Right lung (tissue), 10 donors: ENCODE measurements at places on chromosomes 2 and 18. TPM values are rescaled to one million over a fixed set of nuclear protein-coding genes. Genes with fewer than 3 reads are reported as not detected.
A peak's percentile ranks its signal among the peaks of the same experiment; 100 is the strongest.

The AFF3 gene
- polyA plus RNA-seq = 19.0 TPM

The GNAL gene
- 3.0 TPM for polyA plus RNA-seq

The DAPL1 gene
- not detected for polyA plus RNA-seq

The SELENOI gene
- polyA plus RNA-seq = 16.3 TPM

The PREB gene
- 43.0 TPM for polyA plus RNA-seq

The PARD6G gene
- polyA plus RNA-seq = 20.4 TPM

The SERPINB11 gene
- not detected for polyA plus RNA-seq

The SLC1A4 gene
- 7.9 TPM for polyA plus RNA-seq

The PLEK gene
- polyA plus RNA-seq = 9.5 TPM

The NCKAP5 gene
- 15.1 TPM for polyA plus RNA-seq

The CENPA gene
- 29.0 TPM for polyA plus RNA-seq

The SERPINB4 gene
- not detected for polyA plus RNA-seq

The CCDC74B gene
- polyA plus RNA-seq = 4.7 TPM

The YIPF4 gene
- 43.2 TPM for polyA plus RNA-seq

GRCh38 chr2:206217166-206217565 lies 57.3 kb upstream of the ZDBF2 start:
- no peak for DNase-seq

DNA sequence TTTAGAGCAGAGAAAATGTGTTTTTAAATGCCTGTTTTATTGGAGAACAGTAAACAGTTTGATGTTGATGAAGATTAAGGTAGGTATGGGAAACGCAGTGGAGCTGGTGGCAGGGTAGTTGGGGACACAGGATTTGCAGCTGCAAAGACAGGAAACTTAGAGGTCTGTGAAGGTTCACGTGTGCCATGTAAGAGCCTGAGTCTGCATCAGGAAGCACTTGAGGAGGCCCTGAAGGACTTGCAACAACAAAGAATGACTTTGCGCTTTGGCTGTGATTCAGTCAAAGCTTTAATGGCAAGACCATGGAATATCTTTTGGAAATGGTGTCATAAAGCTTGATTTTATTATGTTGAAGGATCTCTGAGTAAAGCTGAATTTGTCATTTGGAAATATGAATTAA lies 347.6 kb upstream of the KCNJ3 start:
- DNase-seq = no peak

DNA sequence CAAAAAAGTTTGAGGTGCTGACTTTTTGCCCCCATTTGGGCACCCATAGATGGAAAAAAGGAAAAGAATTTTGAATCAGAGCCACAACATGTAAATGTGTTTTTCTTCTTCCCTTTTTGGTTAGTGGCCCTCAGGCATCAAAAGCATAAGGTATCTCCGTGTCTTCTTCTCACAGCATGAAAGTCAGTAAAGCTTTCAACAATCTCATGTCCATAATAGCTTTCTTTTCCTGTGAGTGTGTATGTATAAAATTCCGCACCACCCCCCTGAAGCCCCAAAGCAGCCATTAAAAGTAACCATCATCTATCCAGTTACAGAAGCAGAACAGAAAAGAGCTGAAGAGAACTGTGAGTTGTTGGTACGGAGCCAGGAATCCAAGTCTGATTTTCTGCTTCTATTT lies 1539.7 kb upstream of the ACVR2A start:
- no peak for DNase-seq

GRCh38 chr2:7018282-7018701 lies 101.1 kb downstream of the RNF144A start:
- no peak for DNase-seq

GRCh38 chr2:152173831-152174230 lies 1.7 kb downstream of the STAM2 start:
- no peak for DNase-seq

DNA sequence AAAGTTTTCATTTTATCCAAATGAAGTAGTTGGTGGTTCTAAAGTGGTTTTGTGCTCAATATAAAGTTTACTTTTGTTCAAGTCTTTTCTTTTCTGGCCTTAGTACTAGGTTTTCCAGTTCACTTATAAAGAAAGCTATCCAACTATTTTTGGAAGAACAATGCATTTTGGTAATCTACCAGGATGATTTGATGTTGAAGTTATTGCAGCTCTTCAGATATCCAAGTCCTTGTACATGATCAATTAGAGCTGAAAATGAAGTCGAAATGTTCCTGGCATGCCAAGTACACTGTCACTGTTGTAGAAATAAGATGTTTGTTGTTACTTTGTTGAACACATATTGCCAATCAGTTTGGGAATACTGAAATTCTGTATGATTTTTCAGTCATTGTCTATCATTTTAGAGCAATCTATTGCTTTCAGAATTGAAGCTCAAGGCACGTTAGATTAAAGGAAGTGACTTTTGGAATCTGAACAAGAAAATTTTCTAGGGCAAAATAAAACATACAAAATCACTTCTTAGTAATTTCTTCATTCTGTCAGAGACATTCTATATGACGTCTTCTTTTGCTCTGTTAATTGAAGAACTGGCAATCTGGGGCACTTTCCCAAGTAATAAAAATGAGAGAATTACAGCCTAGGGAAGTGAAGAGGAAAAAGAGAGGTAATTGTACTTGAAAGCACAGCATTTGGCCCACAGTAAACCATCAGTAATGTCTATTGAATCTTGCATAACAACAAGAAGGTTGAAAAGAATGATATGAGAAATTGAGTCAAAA lies 232.3 kb downstream of the MREG start:
- DNase-seq = no peak

DNA sequence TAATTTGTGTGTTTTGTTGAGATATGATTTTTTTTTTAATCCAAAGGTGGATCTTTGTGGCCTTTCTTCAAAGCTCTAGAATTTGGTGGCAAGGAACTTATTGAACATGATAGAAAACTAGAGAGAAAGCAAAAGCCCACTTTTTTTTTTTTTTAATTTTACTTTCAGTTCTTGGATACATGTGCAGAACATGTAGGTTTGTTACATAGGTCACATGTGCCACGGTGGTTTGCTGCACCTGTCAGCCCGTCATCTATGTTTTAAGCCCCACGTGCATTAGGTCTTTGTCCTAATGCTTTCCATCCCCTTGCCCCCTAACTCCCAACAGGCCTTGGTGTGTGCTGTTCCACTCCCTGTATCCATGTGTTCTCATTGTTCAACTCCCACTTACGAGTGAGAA lies 135.9 kb downstream of the RHBDD1 start:
- DNase-seq = no peak

- no peak for DNase-seq
These were observed 14.4 kb downstream of the ADCYAP1 start for GRCh38 chr18:919078-919477.

DNA sequence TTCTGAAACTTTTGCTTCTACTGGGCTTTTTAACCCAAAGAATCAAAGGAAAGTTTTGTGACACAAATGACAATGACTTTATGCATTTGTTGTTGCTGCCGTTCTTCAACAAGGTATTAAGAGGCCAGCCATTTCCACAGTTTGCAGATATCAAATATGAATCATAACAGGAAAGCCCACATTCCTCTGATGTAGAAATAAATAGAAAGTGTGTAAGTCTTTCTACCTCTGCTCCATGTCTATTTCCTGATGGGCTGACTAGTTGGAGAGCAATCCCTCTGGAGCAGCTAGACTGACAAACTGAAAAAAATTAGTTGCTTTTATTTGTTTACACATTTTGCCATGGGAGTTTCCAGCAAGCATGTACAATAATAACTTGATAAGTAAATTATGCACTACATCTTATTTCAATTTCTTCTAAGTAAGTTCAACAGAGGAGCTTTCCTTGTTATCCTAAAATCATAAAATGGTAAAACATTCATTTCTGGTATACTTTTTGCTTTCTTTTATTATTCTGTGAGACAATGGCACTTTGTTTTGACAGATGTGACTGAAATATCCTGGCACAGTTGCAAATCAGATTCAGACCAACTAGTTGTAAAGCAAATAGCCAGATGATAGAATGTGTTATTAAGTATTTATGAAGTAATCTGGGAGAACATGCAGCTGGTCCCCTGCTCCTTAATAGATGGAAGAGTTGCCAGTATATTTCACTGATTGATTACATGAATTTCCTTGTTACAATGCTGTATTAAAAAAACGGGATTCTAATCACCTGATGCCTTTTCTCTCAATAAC lies 266.7 kb downstream of the METTL4 start:
- peak; percentile 45 for DNase-seq

GRCh38 chr2:215998636-215999035 lies 14.7 kb downstream of the MREG start:
- DNase-seq = no peak

GRCh38 chr2:26503231-26503880 lies 25.4 kb upstream of the OTOF start:
- peak; percentile 66 for DNase-seq

GRCh38 chr2:86225581-86225980 lies 26.3 kb downstream of the MRPL35 start:
- DNase-seq = no peak

DNA sequence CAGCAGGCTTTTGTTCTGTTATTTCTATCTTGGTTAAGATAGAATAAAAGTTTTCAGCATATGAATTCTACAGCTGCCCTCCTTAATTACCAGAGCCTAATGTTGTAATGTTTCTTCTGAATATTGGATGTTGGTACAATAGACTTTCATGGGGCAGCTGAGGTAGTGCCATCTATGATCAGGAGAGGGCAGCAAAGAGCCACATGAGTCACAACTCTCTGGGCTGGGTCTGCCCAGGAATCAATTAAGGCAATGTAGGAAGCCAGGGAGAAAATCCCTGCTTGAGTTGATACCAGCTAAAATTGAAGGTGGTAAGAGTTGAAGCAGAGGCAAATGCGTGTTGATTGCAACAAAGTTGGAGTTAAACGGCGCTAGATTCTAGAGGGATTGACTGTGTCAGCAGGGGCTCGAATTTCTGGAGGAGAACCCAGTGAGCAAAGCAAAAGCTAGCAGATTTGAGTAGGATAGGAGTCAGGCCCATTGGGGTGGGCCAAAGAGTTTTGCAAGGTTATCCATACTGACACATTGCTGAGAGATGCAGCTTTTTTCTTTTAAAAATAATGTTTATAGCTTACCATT lies 10.6 kb upstream of the MC5R start:
- peak; percentile 53 for DNase-seq

DNA sequence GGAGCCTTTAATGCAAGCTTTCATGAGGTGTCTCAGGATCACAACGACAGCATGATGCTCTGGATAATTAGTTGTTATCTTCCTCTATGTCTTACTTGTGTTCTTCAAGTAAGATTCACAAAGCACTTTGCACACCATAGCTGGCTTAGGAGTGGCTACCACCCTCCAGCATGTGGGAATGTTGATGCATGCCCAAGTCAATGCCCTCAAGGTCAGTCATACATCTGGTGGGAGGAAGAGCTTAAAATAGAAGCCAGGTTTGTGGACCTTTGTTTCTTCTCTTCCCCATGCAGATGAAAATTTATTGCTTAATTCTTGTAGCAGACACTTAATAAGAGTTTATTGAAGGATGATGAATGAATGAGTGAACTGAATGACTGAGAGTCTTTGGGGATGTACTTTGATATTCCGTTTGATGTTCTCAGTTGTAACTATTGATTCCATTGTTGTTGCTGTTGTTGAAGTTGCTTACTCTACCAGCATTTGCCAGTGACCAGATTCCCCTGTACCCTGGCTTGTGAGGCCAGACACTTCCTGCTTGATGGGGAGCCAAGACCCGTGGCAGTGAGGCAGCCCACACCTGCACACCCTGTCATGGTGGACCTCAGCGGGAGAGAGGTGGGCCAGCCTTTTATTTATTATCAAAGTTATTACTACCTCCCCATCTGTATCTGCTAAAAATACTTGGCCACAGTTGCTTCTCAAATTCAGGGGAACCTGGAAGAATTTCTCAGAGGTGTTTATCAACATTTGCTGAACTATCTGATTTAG lies 137.8 kb downstream of the LAMA3 start:
- no peak for DNase-seq

DNA sequence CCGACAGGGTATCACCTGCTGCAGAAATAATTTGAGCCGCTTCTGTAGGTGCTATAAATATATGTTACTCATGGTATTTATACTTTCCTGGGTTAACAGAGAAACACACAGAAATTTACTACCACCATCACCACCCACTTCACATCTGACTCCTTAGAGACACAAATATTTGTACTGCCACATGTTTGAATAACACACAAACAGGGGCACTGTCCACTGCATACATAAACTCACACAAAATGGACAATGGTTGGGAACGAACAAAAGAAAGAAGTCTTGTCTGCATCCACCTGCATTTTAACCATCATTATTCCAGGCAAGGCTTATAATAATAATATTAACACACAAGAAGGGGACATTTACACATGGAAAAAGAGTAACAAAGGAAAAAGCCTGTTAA lies 24.0 kb downstream of the IMMT start:
- no peak for DNase-seq

DNA sequence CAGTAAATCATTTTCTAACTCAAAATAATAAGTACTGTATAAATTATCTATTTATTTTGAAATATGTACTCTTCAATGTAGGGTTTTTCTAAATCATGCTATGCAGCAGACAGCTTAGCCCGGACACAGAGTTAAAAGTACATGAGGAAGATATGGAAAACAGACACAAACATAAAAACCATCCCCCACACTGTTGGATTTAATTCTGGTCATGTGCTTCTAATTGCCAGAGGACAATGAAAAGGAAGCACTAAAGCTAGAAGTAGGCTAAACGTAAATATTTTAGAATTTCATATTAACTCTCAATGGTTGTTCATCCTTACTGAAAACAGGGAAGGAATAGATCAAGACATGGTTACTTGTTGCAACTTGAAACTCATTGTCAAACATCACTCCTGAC lies 420.7 kb downstream of the ERBB4 start:
- no peak for DNase-seq

- DNase-seq = no peak
These were observed 5.8 kb upstream of the SFTPB start for GRCh38 chr2:85673716-85674375.

- DNase-seq = no peak
These were observed 40.2 kb downstream of the MAP4K4 start for GRCh38 chr2:101737478-101738255.

DNA sequence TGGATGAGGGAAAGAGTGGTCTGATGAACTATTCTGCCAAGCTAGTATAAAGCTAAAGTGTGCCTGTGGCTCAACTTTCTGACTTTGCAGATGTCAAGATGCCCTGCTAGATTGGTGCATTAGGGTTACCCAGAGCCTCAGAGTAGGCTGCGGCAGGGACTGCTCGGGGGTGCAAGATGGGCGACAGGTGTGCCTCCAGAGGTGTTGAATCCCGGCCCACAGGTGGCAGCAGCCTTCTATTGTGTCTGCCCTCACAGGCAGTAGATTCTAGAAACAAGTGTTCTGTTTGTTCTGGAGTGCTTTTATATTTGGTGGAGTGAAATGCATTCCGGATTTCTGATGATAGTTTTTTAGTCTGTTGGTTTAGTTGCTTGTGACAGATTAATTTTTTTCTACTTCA lies 131.6 kb upstream of the IL1R2 start:
- DNase-seq = no peak

- no peak for DNase-seq
These were observed 20.3 kb downstream of the KYNU start for GRCh38 chr2:142897807-142898206.

GRCh38 chr2:192687015-192687414 lies 492.3 kb upstream of the TMEFF2 start:
- DNase-seq = no peak

GRCh38 chr2:207896525-207897285 lies 127.0 kb upstream of the FZD5 start:
- DNase-seq = no peak
